ENCODE measurements at places on chromosomes 3 and 15.

GRCh38 chr3:134477938-134478337 is 7.8 kb downstream of the ANAPC13 start:
- DNase-seq, result no peak

DNA sequence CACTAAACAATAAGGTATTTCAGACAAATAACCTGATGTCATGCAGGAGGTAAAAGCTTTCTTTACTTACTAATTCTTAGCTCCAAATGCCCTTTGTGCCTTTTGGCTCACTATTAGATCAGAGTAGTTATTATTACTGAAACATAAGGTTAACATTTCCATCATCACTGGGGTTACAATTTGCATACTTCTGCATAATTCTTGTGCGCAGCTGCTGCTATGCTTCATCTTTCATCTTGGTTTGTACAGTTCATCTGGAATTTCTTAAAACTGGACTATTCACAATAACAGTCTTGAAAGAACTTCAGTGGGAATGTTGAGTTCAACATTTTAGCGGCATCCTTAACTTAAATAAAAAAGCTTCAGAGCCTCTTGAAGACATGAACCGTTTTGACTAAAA is 383.2 kb upstream of the ADAMTS9 start:
- DNase-seq, result no peak

- DNase-seq, result no peak
These were observed 341.4 kb downstream of the CNTN3 start for GRCh38 chr3:74273091-74273490.

GRCh38 chr3:100536093-100536492 is 43.7 kb downstream of the TMEM45A start:
- DNase-seq, result no peak

DNA sequence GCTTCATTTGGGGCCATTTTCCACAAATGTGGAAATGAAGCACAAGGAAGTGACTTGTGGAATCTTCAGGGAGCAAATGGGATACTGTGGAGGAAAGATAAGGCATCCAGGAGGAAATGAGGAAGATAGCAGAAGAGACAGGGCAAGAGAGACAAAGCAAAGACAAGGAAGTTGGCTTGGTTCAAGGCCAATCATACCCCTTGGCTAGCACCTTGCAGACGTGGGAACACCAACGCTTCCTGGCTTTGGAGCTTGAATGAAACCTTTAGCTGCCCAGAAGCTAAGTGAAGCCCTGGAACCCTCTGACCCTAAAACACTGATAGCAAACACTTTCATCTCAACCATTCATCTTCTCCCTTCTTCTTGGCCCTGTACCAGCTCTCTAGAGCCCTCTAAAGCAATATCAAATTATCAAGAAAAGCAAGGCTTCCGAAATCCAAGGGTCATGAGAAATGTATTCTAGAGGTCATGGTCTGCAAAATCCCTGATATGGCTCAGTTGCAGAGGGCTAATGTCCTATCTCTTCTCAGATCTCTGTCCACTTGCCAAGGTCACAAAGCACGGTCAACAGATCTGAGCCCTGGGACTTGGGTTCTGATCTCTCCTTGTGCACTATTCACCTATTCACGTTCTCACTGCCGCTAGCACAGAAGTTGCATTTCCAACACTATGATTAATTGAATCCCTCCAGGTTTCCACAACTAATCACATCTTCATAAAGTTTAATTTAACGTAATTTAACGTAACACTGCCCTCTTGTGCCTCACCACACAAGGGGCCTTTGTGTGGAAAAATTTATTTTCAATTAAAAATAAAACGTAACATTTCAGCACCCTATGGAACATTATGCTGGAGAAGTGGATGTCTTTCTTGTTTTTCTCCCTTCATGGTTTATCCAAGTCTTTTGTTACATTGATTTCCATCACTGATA is 557.6 kb upstream of the ADAMTS9 start:
- no peak for DNase-seq

- DNase-seq, result no peak
These were observed 23.1 kb upstream of the CFAP161 start for GRCh38 chr15:81111018-81111417.

GRCh38 chr15:70401709-70402108 is 304.0 kb upstream of the TLE3 start:
- DNase-seq, result no peak

DNA sequence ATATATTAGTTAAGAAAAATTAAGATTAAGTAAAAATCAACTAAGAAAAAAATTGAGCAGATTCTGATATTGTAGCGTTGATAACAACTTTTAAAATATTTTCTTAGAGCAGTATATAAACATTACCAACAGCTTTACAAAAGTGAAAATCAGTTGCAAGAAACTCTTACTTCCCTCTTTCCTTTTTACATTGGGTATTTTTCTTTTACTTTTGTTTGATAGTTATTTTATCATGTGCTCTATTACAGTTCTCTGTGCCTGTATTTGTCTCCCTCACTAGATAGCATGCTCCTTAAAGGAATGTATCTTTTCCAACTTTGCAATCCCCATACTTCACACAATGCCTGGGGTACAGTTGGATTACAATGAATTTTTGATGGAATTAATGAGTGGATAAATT is 87.5 kb upstream of the P3H2 start:
- DNase-seq, result no peak

GRCh38 chr3:31979001-31979697 is 1.9 kb downstream of the OSBPL10 start:
- no peak for DNase-seq

- no peak for DNase-seq
These were observed 111.2 kb upstream of the SLC25A36 start for GRCh38 chr3:140830391-140830790.

- no peak for DNase-seq
These were observed 456.2 kb downstream of the ZNF385D start for GRCh38 chr3:21294768-21295167.

- DNase-seq, result no peak
These were observed 555.5 kb upstream of the TBL1XR1 start for GRCh38 chr3:177752831-177753230.

- DNase-seq, result no peak
These were observed 60.3 kb downstream of the EBLN2 start for GRCh38 chr3:73121669-73122331.

DNA sequence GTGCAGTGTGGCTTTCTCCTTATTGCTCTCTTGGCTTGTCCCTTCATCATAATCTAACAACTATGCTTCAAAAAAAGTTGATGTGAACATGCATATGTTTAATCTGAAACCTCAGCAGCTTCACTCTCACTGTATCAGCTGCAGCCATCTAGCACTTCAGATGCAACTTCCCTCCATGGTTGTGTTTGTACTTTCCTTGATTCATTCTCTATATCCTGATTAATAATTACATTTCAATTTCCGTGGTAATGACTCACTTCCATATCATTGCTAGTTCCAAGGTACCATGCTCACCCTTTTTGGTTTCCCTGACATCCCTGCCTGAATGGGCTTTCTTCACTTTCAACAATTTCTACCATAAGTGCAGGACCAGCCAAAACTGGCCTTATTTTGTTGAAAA is 51.2 kb downstream of the MDFIC2 start:
- DNase-seq, result no peak

DNA sequence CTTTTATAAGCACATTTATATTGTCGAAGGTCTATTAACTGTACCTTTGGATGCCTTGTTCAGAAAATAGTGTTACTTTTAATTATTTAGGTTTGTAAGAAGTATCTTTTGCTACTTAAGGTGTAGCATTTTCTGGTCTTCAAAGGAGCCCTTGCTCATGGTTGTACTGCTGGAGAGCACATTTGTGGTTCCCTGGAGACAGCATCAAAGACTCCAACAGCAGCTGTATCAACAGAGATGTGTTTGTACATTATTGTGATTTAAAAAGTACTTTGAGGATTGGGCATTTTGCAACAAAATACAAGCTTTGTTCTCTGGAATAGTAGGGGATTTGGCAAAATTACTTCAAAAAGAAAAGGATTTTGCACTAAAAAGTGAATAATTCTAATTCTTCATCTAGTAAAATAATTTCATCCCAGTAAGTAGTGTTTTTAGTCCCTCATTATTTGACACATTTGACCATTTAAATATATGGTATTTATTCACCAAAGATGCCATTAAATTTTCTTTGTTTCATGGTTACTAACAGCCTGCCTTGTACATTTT is 16.5 kb downstream of the TBC1D23 start:
- DNase-seq, result no peak

- DNase-seq, result no peak
These were observed at the start of gene RARB for GRCh38 chr3:25427942-25428788. Gene RARB (plus strand): TSS chr3:25428263. CDS start chr3:25428732, 469 bp downstream.

DNA sequence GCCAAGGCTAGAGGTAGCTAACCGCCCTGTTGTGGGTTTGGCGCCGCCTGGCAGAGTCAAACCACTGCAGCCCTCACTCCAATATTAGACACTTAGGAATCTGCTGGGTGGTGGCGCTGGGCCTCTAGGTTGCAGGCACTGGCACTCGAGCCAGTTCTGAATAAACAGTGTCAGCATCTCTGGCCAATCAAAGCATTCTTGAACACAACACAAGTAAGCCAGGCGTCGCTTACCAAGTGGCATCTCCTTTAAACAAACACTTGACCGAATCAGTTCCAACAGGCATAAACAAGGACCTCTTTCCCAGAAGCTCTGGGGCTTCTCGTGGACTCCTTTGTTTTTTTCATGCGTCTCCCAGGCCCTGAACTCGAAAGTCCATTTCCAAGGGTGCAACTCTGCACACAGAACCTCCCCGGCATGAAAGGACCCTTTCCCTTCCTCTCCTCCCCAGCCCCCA is 82.3 kb downstream of the LRIG1 start:
- no peak for DNase-seq

All from GM12892 (cell line).